ENCODE measurements at places on chromosomes 13 and 19. TPM values are rescaled to one million over a fixed set of nuclear protein-coding genes. Genes with fewer than 3 reads are reported as not detected.

- no peaks in the 10 kb centered on the region for H3K4me1 ChIP-seq
- H3K4me3 ChIP-seq: peak overlapping the region; percentile 68
- H3K36me3 ChIP-seq: no peaks in the 10 kb centered on the region
- no peak overlapping the region for H3K27ac ChIP-seq
- no peak for DNase-seq
These were observed 801 bp downstream of the QTRT1 start for GRCh38 chr19:10701955-10702525.

DNA sequence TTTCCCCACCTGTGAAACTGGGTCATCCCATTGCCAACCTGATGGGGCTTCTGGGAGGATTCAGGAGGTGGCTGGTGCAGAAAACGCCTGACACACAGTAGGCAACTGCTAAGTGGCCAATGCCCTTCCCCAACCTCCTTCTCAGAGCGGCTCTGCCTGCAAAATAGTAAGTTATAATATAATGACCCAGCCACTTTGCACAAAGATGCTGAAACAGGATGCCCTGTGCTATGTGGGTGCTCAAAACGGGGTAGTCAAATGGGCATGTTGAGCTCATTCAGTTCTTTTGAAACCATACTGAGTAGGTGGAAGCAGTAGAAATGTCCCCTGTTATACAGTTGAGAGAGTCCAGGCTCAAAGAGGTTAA is 507 bp downstream of the MARCHF2 start:
- no peaks in the 10 kb centered on the region for H3K4me1 ChIP-seq
- H3K27me3 ChIP-seq: no peaks in the 10 kb centered on the region
- DNase-seq: no peak
- H3K27ac ChIP-seq: no peak overlapping the region
- no peaks in the 10 kb centered on the region for H3K36me3 ChIP-seq

DNA sequence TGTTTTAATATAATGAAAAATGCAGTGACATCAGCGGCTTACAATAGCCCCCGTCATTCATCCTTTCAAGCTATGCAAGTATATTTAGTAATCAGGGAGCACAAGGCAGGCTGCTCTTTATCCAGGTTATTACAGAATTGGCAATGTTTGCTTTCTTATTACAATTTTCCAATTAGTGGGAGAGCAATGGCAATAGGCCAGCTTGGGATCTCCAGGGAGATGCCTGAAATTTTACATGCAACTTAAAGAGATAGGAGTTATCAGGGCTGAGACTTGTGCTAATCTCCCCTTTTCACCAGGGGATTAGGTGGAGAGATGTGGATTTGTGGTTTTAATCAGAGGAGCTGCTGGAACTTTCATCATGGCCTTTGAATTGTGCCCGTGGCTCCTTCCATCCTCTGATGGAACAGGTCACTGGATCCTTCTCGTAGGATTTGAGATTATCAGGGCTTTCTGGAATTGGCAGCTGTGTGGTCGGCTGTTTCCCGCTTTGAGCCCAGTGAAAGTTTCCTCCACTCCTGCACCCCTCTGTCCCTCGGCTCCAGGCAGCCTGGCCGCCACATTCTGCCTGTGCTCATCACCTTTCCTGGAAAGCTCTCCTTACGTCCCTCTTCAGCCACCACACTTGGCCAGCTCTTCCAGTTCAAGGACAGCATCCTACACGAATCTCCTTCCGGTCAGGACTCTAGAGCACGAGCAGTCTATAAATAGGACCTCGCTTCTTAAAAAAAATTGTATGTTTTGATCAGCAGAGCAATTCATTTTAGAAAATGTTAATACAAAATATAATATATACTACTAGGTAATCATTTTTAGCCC is 47.0 kb downstream of the CBY2 start:
- H3K27ac ChIP-seq: no peak overlapping the region
- H3K27me3 ChIP-seq: no peaks in the 10 kb centered on the region
- H3K4me1 ChIP-seq: no peaks in the 10 kb centered on the region
- H3K36me3 ChIP-seq: no peaks in the 10 kb centered on the region

GRCh38 chr19:504616-505015 is 2.7 kb upstream of the TPGS1 start:
- no peak overlapping the region for H3K27ac ChIP-seq
- no peak overlapping the region for H3K4me3 ChIP-seq
- H3K36me3 ChIP-seq: no peaks in the 10 kb centered on the region
- no peaks in the 10 kb centered on the region for H3K4me1 ChIP-seq
- H3K27me3 ChIP-seq: no peaks in the 10 kb centered on the region

- no peak overlapping the region for H3K4me3 ChIP-seq
- H3K4me1 ChIP-seq: no peaks in the 10 kb centered on the region
- no peak for DNase-seq
- no peaks in the 10 kb centered on the region for H3K27me3 ChIP-seq
- no peaks in the 10 kb centered on the region for H3K36me3 ChIP-seq
These were observed 264.2 kb upstream of the EDNRB start for GRCh38 chr13:78182813-78183212.

GRCh38 chr19:336067-336614 is 8.5 kb downstream of the MIER2 start:
- no peak for DNase-seq
- no peak overlapping the region for H3K27ac ChIP-seq
- H3K4me1 ChIP-seq: no peaks in the 10 kb centered on the region
- no peaks in the 10 kb centered on the region for H3K36me3 ChIP-seq
- no peak overlapping the region for H3K4me3 ChIP-seq

DNA sequence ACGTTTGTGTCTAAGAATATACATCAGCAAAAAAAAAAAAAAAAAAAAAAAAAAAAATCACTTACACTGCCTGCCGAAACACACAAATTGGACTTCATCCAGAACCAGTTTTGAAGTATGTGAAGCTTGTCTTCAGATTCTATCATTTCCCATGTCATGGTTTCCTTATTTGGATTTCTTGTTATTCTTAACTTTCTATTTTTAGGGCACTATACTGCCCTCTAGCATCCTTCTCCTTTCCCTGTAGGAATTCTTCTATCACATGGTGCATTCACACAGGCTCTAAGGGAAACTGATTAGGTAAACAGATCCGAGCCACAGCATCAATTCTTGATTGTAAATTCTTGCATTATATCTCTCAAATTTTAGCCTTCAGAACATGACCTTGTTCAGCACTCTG is 1507.5 kb downstream of the OLFM4 start:
- no peak for DNase-seq
- no peaks in the 10 kb centered on the region for H3K4me1 ChIP-seq
- no peaks in the 10 kb centered on the region for H3K36me3 ChIP-seq
- no peak overlapping the region for H3K4me3 ChIP-seq

DNA sequence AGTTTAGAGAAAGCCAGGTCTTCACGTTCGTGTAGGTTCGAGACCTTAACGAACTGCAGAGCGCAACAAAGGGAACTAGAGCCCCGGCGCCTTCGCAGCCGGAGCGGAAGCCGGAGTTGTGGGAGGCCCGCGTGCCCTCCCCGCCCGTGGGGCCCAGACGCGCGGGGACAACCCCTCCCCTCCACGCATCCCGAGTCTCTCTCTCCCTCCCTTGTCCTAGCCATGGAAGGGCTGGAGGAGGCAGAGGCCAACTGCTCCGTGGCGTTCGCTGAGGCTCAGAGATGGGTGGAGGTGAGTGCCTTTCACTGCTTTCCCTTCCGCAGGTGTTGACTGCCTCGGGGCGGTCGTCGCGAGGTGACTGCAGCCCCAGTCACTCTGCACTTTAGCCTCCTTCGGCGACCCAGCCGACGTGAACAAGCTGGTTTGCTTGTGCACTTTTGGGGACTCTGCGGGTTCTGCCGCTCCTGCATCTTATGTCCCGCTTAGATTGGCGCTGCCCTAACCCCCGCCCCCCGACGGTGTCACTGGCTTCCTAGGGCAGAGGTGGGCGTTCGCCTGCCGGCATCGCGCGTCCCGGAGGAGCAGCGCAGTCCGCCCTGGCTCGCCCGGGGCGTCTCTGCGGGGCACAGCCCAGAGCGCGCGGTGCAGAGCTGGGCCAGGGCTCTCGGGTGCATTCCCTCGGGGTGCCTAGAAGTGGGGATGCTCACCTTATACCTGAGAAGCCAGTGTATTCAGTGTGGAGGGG is 478 bp downstream of the LMO7 start:
- H3K27me3 ChIP-seq: no peaks in the 10 kb centered on the region
- no peaks in the 10 kb centered on the region for H3K4me1 ChIP-seq
- H3K4me3 ChIP-seq: peak overlapping the region; percentile 60
- H3K27ac ChIP-seq: peak overlapping the region; percentile 10

DNA sequence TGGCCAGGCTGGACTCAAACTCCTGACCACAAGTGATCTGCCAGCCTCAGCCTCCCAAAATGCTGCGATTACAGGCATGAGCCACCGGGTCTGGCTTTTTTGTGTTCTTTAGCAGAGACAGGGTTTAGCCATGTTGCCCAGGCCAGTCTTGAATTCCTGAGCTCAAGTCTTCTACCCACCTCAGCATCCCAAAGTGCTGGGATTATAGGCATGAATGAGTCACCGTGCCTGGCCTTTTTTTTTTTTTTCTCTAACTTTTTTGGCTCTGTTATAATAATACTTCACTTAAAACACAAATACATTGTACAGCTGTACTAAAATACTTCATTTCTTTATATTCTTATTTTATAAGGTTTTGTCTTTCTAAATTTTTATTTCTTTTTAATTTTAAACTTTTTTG is 599.5 kb upstream of the PCDH9 start:
- no peak overlapping the region for H3K4me3 ChIP-seq
- no peaks in the 10 kb centered on the region for H3K27me3 ChIP-seq
- H3K27ac ChIP-seq: no peak overlapping the region
- no peaks in the 10 kb centered on the region for H3K4me1 ChIP-seq
- DNase-seq: no peak

GRCh38 chr19:54521022-54521859 is 18.6 kb downstream of the LAIR2 start:
- no peaks in the 10 kb centered on the region for H3K27me3 ChIP-seq
- no peak overlapping the region for H3K27ac ChIP-seq
- H3K36me3 ChIP-seq: no peaks in the 10 kb centered on the region
- H3K4me3 ChIP-seq: no peak overlapping the region
- H3K4me1 ChIP-seq: no peaks in the 10 kb centered on the region

- H3K27ac ChIP-seq: no peak overlapping the region
- no peaks in the 10 kb centered on the region for H3K4me1 ChIP-seq
- no peak for DNase-seq
These were observed 135.7 kb downstream of the USP12 start for GRCh38 chr13:27035892-27036235.

DNA sequence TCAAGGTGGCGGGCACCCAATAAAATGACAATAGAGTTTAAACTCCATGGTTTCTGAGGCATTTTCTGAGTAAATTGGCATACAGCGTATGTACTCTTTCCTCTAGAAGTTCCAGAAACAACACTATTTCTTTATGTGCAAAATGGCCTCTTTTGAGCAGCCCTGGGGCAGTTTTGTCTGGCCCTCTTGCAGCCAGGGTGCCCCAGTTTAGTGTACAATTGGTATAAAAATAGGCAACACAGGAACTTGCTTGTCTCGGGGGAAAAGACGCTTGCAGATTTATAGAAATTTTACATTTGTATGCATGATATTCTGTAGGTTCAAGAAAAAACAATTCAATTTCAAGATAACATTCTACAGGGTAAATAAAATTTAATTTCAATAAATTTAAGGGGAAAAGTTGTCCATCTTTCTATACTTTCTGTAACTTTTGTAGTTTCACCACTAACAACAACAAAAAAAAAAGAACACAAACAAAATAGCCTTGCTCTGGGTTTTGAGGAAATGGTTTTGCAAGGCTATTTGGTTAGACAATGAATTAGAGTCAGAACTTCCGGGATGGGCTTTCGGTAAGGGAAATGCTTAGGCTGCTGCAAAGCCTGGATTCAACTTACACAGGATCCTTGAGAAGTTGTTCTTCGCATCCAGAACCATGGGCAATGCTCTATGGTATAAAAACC is 45.3 kb downstream of the LRCH1 start:
- DNase-seq: no peak
- no peak overlapping the region for H3K27ac ChIP-seq
- peaks cover 8% of the 10 kb centered on the region for H3K4me1 ChIP-seq
- no peaks in the 10 kb centered on the region for H3K27me3 ChIP-seq

DNA sequence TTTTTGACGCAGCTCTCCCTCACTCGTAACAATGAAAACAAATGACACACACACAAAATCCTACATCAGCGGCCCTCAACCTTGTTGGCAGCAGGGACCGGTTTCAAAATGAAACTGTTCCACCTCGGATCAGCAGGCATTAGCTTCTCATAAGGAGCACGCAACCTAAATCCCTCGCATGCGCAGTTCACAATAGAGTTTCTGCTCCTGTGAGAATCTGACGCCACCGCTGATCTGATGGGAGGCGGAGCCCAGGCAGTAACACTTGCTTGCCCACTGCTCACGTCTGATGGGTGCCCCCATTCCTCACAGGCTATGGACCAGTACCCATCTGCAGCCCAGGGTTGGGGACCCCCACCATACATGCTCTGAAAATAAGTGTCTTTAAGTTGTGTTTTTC is 43.4 kb downstream of the DHRS12 start:
- no peak overlapping the region for H3K27ac ChIP-seq
- H3K27me3 ChIP-seq: no peaks in the 10 kb centered on the region
- H3K4me1 ChIP-seq: no peaks in the 10 kb centered on the region
- H3K36me3 ChIP-seq: peaks cover 6% of the 10 kb centered on the region
- no peak overlapping the region for H3K4me3 ChIP-seq
- peak; percentile 75 for DNase-seq

DNA sequence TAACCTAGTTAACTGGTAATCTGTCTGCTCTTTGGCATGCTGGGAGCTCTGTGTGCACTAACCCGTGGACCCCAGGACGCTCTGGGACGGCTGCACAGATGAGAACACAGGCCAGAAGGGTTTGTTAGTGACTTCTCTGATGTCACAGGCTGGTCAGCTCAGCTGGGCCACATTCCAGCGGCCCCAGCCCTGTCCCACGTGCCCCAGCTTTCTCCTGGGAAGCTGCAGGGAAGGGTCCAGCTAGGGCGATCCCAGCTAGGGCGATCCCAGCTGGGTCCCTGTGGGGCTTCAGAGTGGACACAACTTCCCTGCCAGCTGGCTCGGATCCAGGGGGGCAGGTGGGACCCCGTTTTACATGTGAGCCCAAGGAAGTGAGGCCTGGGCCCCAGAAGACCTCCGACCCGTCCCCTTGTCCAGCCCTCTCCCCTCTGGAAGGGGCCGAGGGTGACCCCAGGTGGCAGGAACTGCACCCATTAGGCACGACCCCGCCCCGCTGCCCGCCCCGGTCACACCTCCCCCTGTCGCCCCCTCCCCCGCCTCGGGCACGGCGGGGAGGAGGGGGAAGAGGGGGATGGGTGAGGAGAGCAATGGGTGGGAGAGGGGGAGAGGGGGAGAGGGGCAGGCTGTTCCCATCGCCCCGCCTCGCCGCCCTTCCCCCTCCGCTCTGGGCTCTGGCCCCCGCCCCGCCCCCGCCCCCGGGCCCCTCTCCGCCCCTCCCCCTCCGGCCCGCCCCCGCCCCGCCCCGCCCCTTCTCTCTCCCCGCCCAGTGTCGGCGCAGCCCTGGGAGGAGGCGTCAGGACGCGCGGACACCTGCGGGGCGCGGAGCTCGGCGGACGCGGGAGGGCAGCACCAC is 75.2 kb upstream of the MCF2L start:
- no peaks in the 10 kb centered on the region for H3K27me3 ChIP-seq
- no peaks in the 10 kb centered on the region for H3K36me3 ChIP-seq
- H3K4me1 ChIP-seq: no peaks in the 10 kb centered on the region
- H3K27ac ChIP-seq: no peak overlapping the region
- peak overlapping the region; percentile 14 for H3K4me3 ChIP-seq

GRCh38 chr13:27264648-27265047 is 6.0 kb upstream of the RASL11A start:
- H3K27me3 ChIP-seq: no peaks in the 10 kb centered on the region
- H3K36me3 ChIP-seq: no peaks in the 10 kb centered on the region
- no peak for DNase-seq

RNF17 gene
- 0.52 TPM for total RNA-seq

IZUMO1 gene
- 1.6 TPM for total RNA-seq

CYP2S1 gene
- 2.5 TPM for total RNA-seq

ZNF841 gene
- total RNA-seq: 33.8 TPM

ZNF578 gene
- 2.5 TPM for total RNA-seq

RASAL3 gene
- 10.9 TPM for total RNA-seq

SIX5 gene
- total RNA-seq: 17.8 TPM

CEACAM19 gene
- 12.7 TPM for total RNA-seq

SERPINE3 gene
- total RNA-seq: not detected

TYROBP gene
- 98.9 TPM for total RNA-seq

CGB1 gene
- total RNA-seq: not detected

C1QTNF9 gene
- 0.99 TPM for total RNA-seq

DKKL1 gene
- 0.69 TPM for total RNA-seq

All from aorta (tissue), 5 donors.